Pulmonary artery endothelial cell (primary cell): ENCODE measurements at places on chromosomes 3 and 15. TPM values are rescaled to one million over a fixed set of nuclear protein-coding genes. Genes with fewer than 3 reads are reported as not detected.

DNA sequence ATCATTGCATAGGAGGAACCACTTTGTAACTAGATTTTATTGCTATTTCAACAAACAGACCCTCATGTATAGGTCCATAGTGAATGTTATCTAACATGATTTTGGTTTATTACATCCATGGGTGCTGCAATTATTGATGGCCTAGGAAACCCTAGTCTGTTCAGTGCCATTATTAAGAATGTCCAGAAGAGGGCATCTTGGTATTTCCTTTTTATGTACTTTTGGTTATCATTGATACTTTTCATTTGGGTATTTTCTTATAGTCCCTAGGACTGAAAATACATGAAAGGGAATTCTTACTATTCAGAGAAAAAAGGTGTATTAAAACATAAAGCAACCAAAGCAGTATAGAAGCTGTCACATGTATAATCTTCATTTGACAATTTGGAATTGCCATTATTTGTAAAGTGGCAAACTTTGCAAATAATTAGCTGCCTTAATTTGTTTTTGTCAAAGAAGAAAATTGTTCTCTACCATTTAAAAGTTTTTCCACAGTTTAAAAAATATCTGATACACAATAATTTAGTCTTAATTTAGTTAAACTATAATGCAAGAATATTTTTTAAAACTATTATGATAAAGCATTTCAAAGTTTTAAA, 48.7 kb downstream of the CNOT10 start:
- DNase-seq, result no peak

GRCh38 chr3:130894130-130894985, 474 bp downstream of the ATP2C1 start:
- DNase-seq, result no peak

- no peak for DNase-seq
Observed at GRCh38 chr3:183295211-183295610, 42.2 kb downstream of the B3GNT5 start.

DNA sequence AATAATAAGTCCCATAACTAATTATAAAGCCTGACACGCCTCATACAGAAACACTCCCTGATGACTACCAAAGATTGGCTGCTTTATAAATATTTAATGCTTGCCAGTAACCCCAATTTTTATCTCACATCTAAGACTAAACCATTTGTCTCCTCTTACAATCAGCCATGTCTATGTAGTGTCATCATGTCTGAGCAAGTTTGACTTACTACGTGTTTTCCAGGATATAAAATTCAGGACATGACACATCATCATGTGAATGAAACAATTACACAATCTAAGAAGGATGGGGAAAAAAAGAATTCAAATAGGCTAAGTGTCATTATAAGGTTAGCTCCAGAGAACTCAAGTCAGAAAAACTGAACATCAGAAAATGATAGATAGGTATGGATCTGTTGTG, 208.7 kb downstream of the MECOM start:
- peak; percentile 84 for DNase-seq

DNA sequence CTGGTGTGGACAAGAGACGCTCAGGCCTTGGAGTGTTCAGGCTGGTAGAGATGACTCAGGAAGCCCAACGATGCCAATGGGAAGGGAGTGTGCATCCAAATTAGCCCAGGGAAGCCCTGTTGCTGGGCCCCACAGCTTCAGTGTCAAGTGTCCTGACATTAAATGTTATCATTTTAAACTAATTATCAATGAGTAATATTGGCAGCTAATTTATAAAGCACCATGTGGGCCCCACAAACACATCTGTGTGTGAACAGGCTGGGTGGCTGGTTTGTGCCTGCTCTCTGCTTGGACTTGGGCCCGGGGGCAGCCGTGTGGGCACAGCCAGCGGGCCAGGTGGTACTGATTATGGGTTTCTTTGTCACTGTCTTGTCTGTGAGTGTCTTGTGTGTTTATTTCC, 15.0 kb downstream of the FBLN2 start:
- no peak for DNase-seq

DNA sequence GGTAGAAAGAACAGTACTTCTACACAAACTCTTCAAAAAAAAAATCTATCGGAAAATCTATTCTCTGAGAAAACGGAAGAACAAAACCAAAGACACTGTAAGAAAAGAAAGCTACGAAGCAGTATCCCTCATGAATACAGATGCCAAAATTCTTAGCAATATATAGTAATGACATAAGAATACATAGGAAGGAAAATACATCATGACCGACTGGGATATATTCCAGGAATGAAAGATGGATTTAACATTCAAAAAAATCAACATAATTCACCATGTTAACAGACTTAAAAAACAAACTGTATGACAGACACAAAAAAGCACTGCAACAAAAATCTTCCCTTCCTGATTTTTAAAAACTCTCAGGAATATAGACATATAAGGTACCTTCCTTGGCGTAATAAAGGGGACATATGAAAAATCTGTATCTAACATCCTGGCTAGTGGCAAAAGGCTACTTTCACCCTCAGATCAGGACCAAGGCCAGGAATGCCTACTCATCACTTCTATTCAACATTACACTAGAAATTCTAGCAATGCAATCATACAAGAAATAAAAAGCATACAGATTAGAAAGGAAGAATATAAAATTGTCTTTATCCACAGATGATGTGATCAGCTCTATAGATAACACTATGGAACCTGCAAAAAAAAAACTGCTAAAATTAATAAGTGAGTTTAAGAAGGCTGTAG, 77.6 kb upstream of the XXYLT1 start:
- no peak for DNase-seq

CEMIP gene
- 0.11 and 0.13 TPM in 2 replicates for total RNA-seq

CAPN3 gene
- total RNA-seq, result 0.21 and 0.26 TPM in 2 replicates

- DNase-seq, result no peak
Observed at GRCh38 chr3:148026009-148026588, 616.9 kb downstream of the ZIC1 start.

BCL2A1 gene
- total RNA-seq, result 0.21 and 2.1 TPM in 2 replicates

ISLR2 gene
- total RNA-seq, result not detected in 2 replicates

CDHR4 gene
- total RNA-seq, result not detected in 2 replicates

TRMT10C gene
- total RNA-seq, result 38.8 and 39.9 TPM in 2 replicates

DNA sequence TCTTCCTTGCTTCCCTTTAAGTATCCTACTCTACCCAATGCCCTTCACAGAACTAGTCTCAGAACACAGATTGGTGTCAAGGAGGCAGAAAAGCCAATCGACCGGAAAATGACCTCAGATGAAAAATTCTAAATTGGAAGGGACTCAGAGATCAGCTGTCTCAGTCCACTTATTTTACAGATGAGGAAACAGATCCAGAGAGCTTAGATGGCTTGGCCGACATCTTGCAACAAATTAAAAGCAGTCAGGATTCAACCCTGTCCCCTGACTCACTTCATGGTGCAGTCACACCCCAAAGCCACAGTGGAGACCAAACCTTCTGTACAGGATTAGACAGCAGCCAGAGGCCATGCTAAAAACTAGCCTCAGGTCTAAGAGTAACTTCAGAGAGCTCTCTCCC, 169.3 kb upstream of the BHLHE40 start:
- no peak for DNase-seq

DNA sequence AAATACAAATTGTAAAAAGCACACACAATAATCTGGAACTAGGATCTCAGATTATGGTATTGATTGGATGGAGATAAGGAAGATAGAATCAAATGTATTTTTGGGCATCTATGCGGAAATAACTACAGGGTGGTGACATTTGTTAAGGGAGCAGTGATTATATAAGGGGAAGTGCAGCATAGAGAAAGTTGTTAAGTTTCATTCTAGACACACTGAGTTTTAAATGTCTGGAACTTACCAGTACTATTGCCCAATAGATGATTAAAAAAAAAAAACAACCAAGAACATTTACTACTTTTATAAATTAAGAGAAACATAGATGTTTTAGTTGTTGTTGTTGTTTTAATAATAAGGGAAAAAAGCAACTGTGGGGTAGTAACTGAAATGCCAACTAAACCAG, 32.1 kb upstream of the C3orf38 start:
- no peak for DNase-seq

- no peak for DNase-seq
Observed at GRCh38 chr15:58432401-58432800, 610 bp downstream of the LIPC start.

- DNase-seq, result peak; percentile 63
Observed at GRCh38 chr3:78737988-78738387, 1029.8 kb downstream of the ROBO1 start.

DNA sequence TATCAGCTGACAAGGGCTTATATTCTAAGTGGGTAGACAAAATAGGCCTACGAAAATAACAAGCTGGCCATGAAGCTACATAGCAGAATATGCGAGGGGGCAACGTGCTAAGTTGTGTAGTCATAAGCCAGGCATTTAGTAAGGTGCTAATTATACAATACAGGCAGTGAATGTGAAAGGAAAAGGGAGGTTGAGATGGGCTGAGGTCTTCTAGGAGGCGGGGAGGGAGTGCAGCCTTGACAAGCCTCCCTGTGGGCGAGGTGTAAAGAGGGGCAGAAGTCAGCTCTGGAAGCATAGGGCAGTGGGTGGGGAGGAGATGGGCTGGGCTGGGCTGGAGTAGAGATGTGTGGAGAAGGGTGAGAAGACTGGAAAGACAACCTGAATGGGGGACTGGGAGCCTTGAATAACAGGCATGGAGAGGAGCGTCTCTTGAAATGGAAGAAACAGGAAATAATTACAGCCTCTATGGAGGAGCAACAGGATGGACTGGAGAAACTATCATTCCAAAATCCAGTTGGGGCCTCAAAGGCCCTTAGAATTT, 1.2 kb downstream of the TIGIT start:
- DNase-seq, result no peak

CLPX gene
- 45.5 and 48.4 TPM in 2 replicates for total RNA-seq

- no peak for DNase-seq
Observed at GRCh38 chr15:25362545-25362944, 76.3 kb downstream of the UBE3A start.

DNA sequence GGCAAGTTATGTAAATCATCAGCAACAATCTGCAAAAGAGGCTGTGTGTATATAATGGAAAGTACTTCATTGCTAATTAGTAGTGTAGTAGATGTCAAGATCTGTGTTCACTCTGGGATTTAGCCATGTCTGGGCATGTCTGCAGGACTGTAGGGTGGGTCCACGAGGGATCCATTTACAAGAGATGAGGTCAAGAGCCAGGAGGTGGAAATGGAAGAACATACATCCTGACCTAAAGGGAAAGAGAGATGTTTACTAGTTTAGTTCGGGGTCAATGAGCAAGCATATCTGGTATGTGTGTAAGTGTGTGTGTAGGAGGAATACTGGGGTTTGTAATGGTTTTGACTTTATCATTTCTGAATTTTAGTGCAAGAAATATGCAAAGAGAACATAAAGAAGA, 171.5 kb upstream of the NANOGP8 start:
- DNase-seq, result no peak

DNA sequence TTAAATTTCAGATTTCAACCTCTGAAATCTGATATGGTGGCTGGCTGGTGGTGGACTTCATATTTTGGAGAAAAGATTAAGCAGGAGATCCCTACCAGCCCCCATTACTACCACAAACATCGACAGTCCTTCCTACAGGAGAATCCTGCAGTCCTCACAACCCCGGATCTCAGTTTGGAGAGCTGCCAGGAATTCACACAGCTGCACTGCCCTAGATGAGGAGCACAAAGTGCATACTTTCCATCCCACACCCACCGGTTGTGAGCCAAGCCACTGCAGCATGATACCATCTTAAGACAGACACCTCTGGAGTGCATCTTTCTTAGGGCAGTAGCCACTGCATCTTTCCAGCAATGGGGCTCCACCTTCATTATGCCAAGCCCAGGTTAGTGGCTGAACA, 185.5 kb upstream of the GPR149 start:
- DNase-seq, result no peak

- DNase-seq, result no peak
Observed at GRCh38 chr3:129502641-129503408, 25.6 kb upstream of the RHO start.

EHD4 gene
- 189 and 190 TPM in 2 replicates for total RNA-seq

PSTPIP1 gene
- total RNA-seq, result 1.0 and 3.2 TPM in 2 replicates

DNA sequence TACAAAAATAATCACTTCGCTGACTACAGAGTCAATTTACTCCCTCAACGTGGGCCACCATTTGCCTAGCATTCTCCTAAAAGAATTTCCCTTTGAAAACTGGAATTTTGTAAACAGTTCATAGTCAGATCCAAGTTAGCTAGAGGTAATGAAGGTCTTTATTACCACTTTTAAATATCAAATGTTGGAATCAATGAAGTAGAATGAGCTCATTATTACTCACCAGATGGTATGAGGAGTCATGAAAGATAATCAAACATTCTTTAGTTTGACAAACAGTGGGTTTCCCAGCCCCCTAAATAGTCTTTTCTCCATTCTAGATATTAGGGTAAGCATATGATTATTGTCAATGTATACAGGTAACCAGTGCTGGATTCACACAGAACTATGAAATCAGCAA, 455.7 kb upstream of the THBS1 start:
- DNase-seq, result no peak

- no peak for DNase-seq
Observed at GRCh38 chr3:101011136-101011535, 17.9 kb upstream of the ABI3BP start.

DNA sequence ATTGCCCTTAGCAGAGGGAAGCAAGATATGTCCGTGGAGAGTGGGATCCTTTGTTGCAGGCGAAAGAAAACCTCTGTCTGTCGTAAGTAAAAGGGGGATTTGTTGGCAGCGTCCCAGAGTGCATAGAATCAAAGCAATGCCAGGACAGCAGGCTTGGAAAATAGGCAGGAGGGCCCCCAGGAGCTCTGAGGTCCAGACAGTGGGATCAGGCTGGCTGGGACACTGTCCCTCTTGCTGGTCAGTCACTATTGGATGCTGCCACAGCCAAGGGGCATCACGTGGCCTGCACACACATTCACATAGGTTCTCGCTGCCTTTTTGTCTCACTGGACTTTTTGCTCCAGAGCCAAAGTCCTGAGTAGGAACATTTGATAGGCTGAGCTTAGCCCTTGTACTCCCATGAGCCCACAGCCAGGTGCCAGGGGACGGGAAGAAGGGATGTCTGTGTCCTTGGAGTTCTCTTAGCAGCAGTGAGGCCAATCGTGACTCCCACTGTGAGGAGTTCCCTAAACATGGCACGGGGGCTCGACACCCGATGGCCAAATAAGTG, 10.7 kb downstream of the MUC20 start:
- DNase-seq, result no peak

GRCh38 chr15:60673918-60674558, 195.1 kb upstream of the ICE2 start:
- peak; percentile 92 for DNase-seq

DNA sequence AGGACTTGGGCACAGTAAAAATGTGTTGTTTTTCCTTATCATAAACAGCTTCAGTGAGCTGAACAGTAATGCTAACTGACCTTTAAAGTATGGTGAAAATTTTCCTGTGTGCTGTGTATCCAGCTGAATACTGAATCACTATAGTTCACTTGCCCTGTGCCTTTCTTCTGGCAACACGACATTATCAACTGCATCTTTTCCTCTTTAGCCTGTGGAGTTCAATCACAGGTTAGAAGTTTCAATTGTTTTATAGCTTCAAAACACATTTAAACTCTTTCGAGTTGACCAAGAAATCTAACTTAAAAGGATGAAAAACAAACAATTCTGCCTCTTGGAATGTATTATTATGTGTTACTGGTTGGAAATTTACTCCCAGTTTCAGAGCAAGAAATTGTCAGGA, 1120.7 kb upstream of the ALCAM start:
- DNase-seq, result no peak

GRCh38 chr3:172106037-172106954, 66.9 kb downstream of the FNDC3B start:
- no peak for DNase-seq

ANKUB1 gene
- not detected in 2 replicates for total RNA-seq

IQCB1 gene
- total RNA-seq, result 11.8 and 14.6 TPM in 2 replicates

GRCh38 chr3:10867384-10867783, 51.4 kb downstream of the SLC6A11 start:
- no peak for DNase-seq
